ENCODE measurements at places on chromosomes 5 and 9. TPM values are rescaled to one million over a fixed set of nuclear protein-coding genes. Genes with fewer than 3 reads are reported as not detected.

DNA sequence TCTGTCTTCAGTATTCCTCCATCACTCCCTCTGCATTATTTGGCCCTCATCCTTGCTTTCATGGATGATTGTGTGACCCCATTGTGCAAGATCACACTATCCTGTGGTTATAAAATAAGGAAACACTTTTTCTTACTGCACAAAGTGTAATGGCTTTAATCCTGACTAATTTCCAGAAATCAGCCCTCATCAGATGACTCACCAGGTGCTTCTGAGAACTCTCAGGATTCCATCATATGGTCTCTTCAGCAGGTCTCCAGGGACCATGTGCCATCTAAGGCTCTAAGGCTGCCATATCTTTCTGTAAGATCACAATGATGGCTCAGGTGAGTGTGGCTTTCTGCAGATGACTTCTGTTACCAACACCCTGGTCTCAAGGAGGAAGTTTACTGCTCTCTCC lies 27.3 kb upstream of the FER start:
- no peak for DNase-seq
- H3K27me3 ChIP-seq: no peaks in the 10 kb centered on the region
- no peak overlapping the region for H3K27ac ChIP-seq

ENHO gene
- total RNA-seq: not detected

DNA sequence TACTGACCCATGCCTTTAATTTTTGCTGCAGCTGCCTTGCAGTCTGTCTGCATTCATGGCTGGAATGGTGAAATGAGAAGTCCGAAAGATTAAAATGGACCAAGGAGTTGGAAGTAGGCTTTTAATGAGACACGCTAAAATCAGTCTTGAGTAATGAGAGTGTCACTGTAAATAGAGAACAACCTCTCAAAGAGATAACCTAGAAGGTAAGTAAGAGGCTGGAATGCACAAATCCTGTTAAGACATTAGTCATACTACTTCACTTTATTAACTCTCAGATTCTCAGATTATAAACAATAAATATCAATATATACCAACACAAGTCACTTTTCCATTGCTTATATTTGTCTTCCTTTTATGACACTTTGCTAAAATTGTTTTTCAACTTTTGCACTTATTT lies 880.6 kb upstream of the C9orf72 start:
- no peak overlapping the region for H3K4me3 ChIP-seq
- no peaks in the 10 kb centered on the region for H3K36me3 ChIP-seq
- no peaks in the 10 kb centered on the region for H3K27me3 ChIP-seq
- no peaks in the 10 kb centered on the region for H3K4me1 ChIP-seq

SLIT3 gene
- 12.9 TPM for total RNA-seq

DNA sequence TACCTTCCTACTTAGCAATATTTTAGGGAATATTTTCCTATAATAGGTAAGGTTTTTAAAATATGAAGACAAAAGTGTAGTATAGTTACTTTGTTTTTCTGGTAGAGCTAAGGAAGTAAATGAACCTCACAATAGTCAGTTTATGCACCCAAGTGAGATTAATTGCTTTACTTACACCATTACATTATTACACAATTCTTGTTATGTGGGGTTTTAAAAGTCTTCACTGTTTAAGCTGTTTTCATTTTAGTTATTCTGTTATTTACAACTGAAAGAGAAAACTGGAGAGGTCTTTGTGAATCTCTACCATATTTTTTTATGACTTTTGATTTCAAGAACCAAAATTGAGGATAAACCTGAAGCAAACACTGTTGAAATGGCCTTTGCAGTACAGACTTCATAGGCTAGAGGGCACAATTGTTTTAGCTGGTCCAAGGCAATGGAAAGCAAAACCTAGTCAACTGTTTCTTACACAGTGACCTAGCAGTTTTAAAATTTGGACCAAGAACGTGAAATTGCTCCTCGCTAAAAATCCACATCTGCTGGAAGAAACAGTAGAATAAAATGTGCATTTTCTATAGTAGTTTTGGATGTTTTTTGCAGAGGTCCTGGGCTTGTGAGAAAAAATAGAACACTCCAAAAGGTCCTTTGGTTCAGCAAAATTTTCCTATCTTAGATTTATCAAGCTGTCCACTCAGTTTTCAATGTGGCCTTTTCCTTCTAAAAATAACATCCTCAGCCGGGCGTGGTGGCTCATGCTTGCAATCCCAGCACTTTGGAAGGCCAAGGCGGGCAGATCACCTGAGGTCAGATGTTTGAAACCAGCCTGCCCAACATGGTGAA lies 66.4 kb upstream of the FER start:
- no peak overlapping the region for H3K27ac ChIP-seq
- no peaks in the 10 kb centered on the region for H3K4me1 ChIP-seq
- H3K4me3 ChIP-seq: no peak overlapping the region

GRCh38 chr5:65927503-65928321 lies 1.3 kb downstream of the ERBIN start:
- H3K4me1 ChIP-seq: peaks cover 42% of the 10 kb centered on the region
- peak overlapping the region; percentile 98 for H3K27ac ChIP-seq
- peaks cover 44% of the 10 kb centered on the region for H3K36me3 ChIP-seq
- H3K27me3 ChIP-seq: no peaks in the 10 kb centered on the region

FUT7 gene
- total RNA-seq: not detected

- DNase-seq: no peak
- H3K27me3 ChIP-seq: no peaks in the 10 kb centered on the region
- H3K4me3 ChIP-seq: no peak overlapping the region
- H3K36me3 ChIP-seq: no peaks in the 10 kb centered on the region
Observed at GRCh38 chr9:132801659-132802058, 76.4 kb downstream of the AK8 start.

DNA sequence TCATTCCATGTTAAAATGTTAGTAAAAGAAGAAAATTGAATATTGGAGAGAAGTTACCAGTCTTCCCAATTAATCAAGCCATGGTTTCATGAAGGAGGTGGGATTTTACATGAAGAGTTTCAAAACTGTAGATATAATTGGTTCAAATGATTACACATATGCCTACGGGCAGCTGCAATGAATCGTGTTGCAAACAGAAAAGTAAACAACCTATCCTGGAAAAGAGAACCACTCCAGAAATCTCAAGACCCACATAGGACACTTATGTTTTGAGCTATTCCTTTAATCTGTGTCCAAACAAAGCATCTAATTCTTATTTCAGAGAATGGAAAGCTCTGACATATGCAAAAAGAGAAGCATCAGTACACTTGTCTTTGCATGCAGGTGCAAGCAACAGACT lies 340.2 kb downstream of the NDUFS4 start:
- no peaks in the 10 kb centered on the region for H3K36me3 ChIP-seq
- no peak overlapping the region for H3K4me3 ChIP-seq
- H3K4me1 ChIP-seq: no peaks in the 10 kb centered on the region
- no peaks in the 10 kb centered on the region for H3K27me3 ChIP-seq

RPP25L gene
- total RNA-seq: 15.6 TPM

TRIP13 gene
- total RNA-seq: 108 TPM

GRCh38 chr5:109805472-109805871 lies 115.7 kb downstream of the MAN2A1 start:
- no peak for DNase-seq
- peaks cover 22% of the 10 kb centered on the region for H3K36me3 ChIP-seq
- no peaks in the 10 kb centered on the region for H3K27me3 ChIP-seq
- no peaks in the 10 kb centered on the region for H3K4me1 ChIP-seq
- H3K4me3 ChIP-seq: no peak overlapping the region

GRCh38 chr5:82873452-82873851 lies 203.7 kb downstream of the TMEM167A start:
- DNase-seq: no peak
- no peaks in the 10 kb centered on the region for H3K27me3 ChIP-seq
- no peaks in the 10 kb centered on the region for H3K36me3 ChIP-seq
- no peak overlapping the region for H3K4me3 ChIP-seq
- no peaks in the 10 kb centered on the region for H3K4me1 ChIP-seq

- no peak overlapping the region for H3K4me3 ChIP-seq
- no peak for DNase-seq
- no peaks in the 10 kb centered on the region for H3K36me3 ChIP-seq
- H3K4me1 ChIP-seq: no peaks in the 10 kb centered on the region
- peaks cover 53% of the 10 kb centered on the region for H3K27me3 ChIP-seq
- H3K27ac ChIP-seq: no peak overlapping the region
Observed at GRCh38 chr9:136657974-136658848, 4.5 kb upstream of the EGFL7 start.

- no peaks in the 10 kb centered on the region for H3K27me3 ChIP-seq
- no peak overlapping the region for H3K27ac ChIP-seq
- H3K4me3 ChIP-seq: no peak overlapping the region
- peaks cover 15% of the 10 kb centered on the region for H3K4me1 ChIP-seq
- no peaks in the 10 kb centered on the region for H3K36me3 ChIP-seq
Observed at GRCh38 chr5:145500710-145501109, 334.4 kb downstream of the PRELID2 start.

GRCh38 chr5:172172912-172173563 lies 15.0 kb downstream of the STK10 start:
- DNase-seq: no peak
- H3K4me1 ChIP-seq: peaks cover 40% of the 10 kb centered on the region
- H3K27ac ChIP-seq: peak overlapping the region; percentile 11
- peaks cover 33% of the 10 kb centered on the region for H3K36me3 ChIP-seq
- no peak overlapping the region for H3K4me3 ChIP-seq

CDH9 gene
- total RNA-seq: not detected

DNA sequence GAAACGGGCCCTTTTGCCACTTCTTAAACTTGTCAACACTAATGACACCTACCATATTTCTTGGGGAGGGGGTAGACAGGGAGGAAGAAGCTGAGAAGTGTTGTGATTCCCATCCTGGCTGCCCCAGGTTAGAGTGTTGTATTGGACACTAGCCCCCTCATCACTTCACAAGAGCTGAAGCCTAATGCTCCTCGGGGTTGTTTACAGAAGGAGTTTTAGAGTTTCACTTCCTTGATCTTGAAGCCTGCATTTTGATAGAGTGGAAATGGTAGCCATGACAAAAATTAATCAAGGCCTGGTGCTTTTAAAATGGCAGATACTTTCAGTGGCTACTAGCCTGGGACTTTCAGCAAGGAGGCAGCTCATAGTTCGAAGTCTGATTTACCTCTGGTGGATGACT lies 11.0 kb upstream of the FAM120AOS start:
- H3K4me1 ChIP-seq: peaks cover 18% of the 10 kb centered on the region
- H3K36me3 ChIP-seq: no peaks in the 10 kb centered on the region
- no peaks in the 10 kb centered on the region for H3K27me3 ChIP-seq
- no peak overlapping the region for H3K27ac ChIP-seq
- H3K4me3 ChIP-seq: no peak overlapping the region

IL33 gene
- total RNA-seq: not detected

GRCh38 chr9:21830589-21830988 lies 28.2 kb downstream of the MTAP start:
- H3K27me3 ChIP-seq: no peaks in the 10 kb centered on the region
- H3K36me3 ChIP-seq: peaks cover 23% of the 10 kb centered on the region
- no peak overlapping the region for H3K4me3 ChIP-seq
- peaks cover 29% of the 10 kb centered on the region for H3K4me1 ChIP-seq
- DNase-seq: no peak

DNA sequence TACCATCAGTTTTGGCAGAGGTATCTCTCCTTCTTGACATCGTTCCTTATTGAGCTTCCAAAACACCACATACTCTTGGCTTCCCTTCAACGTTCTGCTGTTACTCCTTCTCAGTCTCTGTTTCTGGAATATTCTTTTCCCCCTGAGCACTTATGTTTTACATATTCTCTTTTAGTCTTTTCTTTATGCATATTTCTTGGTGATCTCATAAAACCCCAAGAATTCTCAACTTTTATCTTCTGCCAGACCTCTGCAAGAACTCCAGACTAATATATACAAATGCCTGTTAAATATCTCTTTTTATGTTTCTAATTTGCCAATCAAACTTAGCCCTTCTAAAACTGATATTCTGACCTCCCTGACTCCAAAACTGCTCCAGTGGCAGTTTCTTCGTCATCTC lies 453.4 kb upstream of the CTNND2 start:
- H3K27ac ChIP-seq: no peak overlapping the region
- no peaks in the 10 kb centered on the region for H3K36me3 ChIP-seq
- DNase-seq: no peak
- H3K4me3 ChIP-seq: no peak overlapping the region

CTXN3 gene
- not detected for total RNA-seq

COL15A1 gene
- total RNA-seq: 0.22 TPM

DNA sequence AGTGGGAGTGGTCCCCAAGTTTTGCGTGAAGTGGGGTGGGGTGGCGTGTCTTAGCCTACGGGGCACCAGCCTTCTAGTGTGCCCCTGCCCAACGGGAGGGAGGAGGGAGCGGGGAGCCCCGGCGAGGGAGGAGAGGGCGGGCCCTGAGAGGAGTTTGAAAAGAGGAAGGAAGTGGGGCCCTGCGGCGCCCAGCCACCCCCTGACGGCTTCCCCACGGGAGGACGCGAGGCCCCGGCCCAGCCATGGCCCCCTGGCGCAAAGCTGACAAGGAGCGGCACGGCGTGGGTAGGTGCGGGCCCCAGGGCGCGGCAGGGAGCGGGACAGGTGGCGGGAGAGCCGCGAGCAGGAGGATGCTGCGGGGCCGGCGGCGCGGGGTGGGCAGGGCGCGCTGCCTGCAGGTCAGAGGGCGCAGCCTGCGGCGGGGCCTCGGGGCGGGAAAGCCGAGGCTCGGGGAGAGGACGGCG lies at the start of gene DOCK2:
TSS of gene DOCK2 (plus strand) at position 191 of the 464 bp plus-strand sequence. CDS start at position 243, 52 bp downstream.
- peak; percentile 42 for DNase-seq
- H3K4me3 ChIP-seq: no peak within 1 kb of the TSS
- H3K4me1 ChIP-seq: no peaks in the 10 kb centered on the region
- H3K36me3 ChIP-seq: no peaks in the 10 kb centered on the region

DNA sequence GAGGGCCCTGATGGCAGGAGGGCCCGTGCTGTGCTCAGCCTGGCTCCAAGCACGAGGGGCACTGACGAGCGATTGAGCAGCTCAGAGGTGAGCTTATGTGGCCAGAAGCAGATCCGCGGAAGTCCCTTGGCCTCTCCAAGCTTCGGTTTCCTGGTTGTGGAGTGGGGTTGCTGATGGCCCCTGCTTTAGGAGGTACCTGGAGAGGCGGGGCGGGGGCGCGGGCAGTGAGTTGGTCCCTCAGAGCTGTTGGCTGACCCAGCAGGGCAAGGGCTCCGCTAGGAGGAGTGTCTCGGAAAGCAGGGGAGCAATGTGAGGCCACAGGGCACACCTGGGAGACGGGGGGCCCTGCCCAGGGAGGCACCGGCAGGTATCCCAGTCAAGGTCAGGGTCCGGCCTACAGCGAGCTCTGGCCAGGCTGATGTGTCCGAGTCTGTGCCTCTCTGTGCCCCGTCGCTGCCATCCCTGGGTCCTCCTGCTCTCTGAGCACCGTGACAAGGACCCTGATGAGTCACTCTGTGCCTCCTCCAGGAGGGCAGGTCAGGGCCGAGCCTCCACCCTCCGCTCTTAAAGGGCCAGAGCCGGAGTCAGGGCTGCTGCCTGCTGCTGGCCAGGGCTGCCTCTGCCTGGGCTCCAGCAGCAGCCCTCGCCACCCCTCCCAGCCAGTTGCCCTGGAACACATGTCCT lies 14.8 kb downstream of the NCS1 start:
- H3K27me3 ChIP-seq: no peaks in the 10 kb centered on the region
- H3K27ac ChIP-seq: peak overlapping the region; percentile 40
- peaks cover 9% of the 10 kb centered on the region for H3K36me3 ChIP-seq
- DNase-seq: peak; percentile 84
- H3K4me3 ChIP-seq: peak overlapping the region; percentile 14

DNA sequence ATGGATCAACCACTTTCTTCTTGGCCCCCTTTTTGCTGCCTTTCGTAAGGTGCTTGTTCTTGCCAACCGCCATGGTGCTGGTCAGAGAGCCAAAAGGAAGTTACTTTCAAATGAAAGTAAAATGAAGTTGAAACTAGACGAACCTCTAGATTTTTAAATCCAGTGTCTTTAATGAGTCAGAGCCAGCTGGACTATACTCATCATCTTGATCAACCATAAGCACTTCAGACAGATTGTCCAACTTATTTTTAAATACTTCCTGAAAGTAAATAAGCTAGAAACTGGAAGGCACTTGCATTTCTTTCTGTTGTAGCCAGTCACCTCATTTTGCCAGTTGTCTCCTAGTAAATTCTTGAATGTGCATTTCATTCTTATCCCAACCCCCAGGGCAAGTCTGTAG lies 48.9 kb downstream of the JMY start:
- no peak overlapping the region for H3K27ac ChIP-seq
- H3K27me3 ChIP-seq: no peaks in the 10 kb centered on the region
- no peak for DNase-seq
- H3K4me1 ChIP-seq: no peaks in the 10 kb centered on the region
- no peak overlapping the region for H3K4me3 ChIP-seq
